GM12865 (cell line): ENCODE measurements at places on chromosomes 4 and X.

GRCh38 chr4:27986476-27986875, 1125.8 kb downstream of the STIM2 start:
- DNase-seq, result no peak

DNA sequence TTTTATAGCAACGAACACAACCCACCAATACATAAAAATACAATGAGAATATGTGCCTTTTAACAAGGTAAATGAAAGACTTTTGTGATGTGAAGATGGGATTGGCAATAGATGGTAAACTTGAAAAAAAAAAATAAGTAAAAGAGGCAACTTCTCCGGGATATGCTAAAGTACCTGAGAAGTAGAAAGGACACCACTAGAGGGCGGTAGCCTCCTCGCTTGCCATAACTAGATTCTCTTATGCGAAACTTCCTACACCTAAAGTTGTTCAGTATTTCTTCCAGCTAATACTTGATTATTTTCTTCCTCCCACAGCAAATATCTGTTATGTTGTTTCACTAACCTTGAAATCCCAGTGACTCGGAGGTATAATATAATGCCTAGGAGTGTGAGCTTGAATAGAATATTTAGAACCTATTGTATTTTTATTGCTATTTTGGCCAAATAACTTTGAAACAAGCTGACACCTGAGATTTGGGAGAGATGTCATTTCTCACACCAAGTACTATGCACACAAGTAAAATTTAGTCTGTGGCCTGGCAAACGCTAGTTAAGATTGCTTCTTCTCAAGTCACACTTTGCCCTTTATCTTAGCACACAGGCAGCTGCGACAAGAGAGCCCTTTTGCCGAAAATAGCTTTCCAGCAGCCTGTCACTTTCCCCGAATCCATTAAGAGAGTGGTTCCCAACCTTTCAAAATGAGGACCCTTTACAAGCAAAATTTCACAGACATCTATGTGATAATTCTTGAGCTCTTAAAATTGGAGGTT, 44.9 kb upstream of the PDLIM5 start:
- peak; percentile 87 for DNase-seq

DNA sequence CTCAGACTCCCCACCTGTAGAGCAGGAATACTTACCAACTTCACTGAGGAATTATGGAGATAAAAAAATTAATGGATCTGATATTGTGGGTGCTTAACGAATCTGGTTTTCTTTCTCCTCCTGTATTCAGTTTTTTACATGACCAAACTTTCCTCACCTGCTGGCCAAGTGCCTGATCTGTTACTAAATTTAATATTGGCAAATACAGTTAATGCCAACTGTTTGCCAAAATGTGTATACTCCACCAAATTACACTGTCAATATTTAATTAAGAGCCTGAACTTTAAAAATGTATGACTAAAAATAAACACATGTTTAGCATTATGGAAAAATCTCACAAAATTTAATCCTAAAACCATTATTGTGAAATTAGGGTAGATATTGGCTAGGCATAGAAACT, 3.3 kb downstream of the PGRMC2 start:
- DNase-seq, result no peak

GRCh38 chr4:6423575-6423974, 48.8 kb downstream of the PPP2R2C start:
- peak; percentile 54 for DNase-seq

DNA sequence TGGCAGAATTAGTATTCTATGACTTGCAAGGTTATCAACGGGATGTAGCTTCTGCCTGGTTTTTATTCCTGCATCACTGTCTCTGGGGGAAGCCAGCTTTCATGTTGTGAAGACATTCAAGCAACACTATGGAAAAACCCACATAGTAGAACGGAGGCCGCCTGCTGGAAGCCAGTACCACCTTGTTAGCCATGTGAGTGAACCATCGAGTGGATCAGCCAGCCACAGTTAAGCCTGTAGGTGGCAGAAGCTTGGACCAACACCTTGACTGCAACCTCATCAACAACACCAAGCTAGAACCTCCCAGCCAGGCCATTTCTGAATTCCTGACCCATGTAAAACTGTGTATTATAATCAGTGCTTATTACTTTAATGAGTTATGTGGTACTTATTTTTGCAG, 538.2 kb downstream of the KCNIP4 start:
- DNase-seq, result no peak

GRCh38 chr4:176508780-176509331, 189.1 kb downstream of the SPCS3 start:
- no peak for DNase-seq

GRCh38 chrX:111811831-111812230, 64.2 kb upstream of the TRPC5OS start:
- DNase-seq, result no peak

DNA sequence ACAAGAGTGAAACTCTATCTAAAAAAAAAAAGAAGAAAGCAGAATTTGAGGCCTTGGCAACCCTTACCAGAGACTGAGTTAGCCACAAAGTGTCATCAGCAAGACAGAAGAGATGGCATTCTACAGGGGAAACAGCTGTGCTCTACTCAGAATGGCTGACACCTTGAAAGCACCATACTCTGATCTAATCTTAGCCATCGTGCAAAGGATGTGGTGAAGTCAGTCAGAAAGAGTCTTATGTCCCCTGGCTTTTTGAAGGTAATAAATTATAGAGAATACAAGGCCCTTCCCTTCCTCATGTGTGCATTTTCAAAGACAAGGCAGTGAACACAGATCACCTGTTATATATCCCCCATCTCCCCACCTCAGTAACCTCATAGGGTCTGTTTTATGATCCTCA, 13.2 kb downstream of the CLNK start:
- DNase-seq, result peak; percentile 90

DNA sequence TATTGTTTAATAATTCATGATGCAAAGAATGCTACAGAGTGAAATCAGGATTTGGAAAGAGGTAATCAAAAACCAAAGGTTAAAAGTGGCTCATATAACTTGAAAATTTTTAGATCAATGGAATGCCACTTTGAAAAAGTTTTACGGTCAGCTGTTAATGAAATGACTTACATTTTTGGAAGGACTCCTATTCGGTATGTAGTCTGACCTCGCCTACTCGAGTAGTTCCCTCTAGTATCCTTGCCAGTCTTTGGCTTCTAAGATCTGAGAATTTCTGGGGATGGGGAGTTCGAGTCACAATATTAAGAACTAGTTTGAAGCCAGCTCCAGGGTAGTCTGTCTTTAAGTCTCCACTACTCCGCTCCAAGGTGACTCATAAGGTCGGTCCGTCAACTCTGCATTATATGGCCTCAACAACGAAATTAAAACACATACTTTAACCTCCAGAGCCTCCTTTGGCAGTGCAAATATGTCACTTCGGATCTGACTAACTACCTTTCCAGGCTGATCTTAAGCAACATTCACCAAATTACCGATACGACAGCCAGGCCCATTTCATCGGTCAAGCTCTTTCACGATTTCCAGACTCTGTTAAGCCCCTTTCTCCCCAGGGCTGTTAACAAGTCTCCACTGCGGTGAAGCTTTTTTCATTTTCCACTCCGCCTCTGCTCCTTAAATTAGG, 733 bp upstream of the NAA15 start:
- peak; percentile 48 for DNase-seq

DNA sequence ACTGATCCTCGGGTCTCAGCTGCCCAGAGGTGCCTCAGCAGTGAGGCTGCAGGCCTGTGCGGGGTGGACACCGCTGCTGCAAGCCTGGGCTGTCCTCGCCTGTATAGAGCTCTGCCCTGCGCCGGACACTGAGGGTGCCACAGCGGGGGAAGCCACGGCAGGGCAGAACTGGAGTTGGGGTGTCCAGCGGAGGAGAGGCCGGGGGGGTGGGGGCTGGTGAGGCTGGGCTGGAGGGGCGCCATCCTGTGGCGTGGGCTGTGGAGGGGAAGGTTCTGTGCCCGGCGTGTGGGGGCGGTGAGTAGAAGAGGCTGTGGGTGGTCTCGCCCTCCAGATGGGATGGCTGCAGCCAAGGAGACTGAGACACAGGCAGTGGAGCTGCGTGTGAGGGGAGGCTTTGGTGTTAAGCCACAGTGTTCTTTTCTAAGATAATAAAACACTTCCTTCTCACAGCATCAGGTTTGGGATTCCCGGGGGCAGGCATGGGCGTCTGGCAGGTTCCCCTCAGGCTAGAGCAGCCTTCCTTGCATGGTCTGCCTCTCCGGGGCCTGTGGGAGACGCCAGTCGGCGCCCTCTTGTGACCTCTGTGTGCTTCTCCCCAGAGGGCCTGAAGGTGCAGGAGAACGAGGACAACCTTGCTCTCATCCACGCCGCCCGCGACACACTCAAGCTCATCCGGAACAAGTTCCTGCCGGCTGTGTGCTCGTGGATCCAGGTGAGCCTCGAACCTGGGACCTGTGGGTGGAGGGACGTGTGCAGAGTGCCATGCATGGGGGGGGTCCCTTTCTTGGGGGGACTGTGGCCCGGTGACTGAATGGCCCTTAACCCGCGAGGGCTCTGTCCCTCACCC, 7.4 kb downstream of the UVSSA start:
- no peak for DNase-seq

- DNase-seq, result no peak
These were observed 1.5 kb downstream of the OPHN1 start for GRCh38 chrX:68431836-68432235.

GRCh38 chrX:125287282-125287681, 32.4 kb upstream of the TEX13C start:
- DNase-seq, result no peak

- no peak for DNase-seq
These were observed 20.5 kb downstream of the NIPAL1 start for GRCh38 chr4:48037117-48037462.

DNA sequence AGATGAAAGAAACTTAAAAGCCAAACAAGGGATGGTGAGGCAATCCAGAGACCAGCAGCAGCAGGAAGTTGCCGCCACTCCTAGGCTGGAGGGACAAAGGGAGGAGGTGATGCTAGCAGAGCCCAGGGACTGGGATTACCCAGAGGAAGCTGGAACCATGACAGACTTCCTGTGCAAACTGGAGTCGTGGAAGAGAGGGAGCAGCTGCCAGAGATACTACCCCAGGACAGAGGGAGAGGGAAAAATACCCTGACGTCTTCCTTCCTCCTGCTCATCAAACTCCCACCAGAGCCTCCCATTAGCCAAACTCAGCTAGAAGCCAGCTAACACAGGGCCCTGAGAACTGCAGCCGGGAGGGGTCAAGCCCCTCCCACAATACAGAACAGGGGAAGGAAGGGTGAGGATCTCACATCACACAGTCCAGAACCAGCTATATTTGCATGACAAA, 101.2 kb upstream of the KLF3 start:
- DNase-seq, result no peak

DNA sequence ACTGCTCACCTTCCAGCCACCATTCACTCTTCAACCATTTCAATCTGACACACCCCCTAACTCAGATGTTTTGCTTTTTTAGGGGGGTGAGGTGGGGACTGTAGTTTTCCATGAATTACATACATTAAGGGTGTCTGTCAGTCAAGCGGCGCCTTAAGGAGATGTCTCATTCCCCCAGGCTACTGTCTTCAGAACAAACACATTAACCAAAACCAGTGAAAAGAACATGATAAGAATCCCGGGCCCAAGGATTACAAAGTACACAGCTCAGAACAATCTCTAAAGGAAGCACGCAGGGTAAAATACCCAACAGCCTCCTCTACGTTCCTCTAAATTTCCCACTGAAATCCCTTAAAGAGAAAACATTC, 62.5 kb upstream of the IRF2 start:
- peak; percentile 18 for DNase-seq

- DNase-seq, result no peak
These were observed 138.4 kb downstream of the CPE start for GRCh38 chr4:165517216-165517615.

DNA sequence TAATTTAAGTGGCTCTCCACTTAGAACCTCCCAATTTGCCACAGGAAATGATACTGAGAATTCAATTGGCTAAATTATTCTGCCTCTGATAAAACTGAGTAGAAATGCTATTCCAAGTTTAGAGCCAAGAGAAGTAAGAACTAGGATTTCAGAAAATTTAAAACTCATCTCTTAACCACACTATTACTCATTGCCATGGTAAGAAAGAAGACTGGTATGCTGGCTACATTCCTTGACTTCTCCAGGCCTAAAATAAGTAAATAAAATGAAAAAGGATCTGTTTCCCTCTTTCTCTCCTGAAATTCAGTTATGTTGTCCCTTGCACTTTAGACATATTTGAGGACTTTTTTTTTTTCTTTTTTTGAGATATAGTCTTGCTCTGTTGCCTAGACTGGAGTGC, 23.3 kb downstream of the ZNF280C start:
- no peak for DNase-seq

DNA sequence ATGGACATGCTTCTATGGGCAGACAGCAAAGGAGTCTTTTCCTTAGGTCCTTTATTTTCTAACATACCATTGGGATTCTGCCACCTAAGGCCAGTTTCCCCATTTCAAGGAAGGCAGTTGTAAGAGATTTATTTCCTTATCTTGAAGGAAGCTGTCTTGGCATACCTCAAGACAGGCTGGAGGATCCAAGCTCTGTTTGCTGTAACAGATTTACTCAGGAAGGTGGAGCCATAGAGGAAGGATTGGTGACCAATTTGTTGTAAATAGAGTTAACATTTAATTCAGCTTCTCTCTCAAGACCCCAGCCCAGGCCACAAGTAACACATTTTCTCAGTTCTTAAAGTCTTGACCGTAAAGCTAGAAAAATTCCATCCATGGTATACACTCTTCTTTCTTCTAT, 131.6 kb upstream of the TENM3 start:
- no peak for DNase-seq

DNA sequence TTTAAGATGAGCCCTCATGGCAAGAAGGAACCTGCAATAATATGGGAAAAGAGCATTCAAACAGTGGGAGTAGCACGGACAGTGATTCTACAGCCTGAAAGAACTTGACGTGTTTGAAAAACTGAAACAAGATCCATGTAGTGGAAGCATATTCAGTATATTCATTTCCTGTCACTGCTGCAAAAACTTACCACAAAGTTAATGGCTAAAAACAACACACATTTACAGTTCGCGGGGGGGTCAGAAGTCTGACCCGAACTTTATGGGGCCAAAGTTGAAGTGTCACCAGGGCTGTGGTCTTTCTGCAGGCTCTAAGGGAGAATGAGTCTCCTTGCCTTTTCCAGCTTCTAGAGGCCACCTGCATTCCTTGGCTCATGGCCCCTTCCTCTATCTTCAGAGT, 52.6 kb upstream of the ARX start:
- DNase-seq, result peak; percentile 2

DNA sequence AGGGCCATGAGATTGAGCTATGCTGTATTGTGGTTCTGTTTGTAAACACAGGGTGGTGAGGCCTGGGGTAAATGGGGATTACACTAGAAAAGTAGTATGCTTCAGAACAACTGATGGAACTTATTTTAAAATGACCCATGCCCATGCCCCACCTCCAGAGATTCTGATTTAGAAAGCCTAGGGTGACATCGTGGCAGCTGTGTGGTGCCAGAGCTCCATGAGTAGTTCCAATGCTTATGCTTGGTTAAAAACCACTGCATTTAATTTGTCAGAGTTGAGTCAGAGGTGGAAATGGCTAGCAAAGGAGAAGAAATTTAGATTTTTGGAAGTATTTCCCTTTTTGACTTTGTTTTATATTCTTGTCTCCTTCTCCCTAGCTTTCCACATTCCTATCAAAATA, 63.4 kb upstream of the PDE5A start:
- DNase-seq, result no peak
